Dermis microvascular lymphatic vessel endothelial cell (primary cell): ENCODE measurements at places on chromosomes 5 and 9.

DNA sequence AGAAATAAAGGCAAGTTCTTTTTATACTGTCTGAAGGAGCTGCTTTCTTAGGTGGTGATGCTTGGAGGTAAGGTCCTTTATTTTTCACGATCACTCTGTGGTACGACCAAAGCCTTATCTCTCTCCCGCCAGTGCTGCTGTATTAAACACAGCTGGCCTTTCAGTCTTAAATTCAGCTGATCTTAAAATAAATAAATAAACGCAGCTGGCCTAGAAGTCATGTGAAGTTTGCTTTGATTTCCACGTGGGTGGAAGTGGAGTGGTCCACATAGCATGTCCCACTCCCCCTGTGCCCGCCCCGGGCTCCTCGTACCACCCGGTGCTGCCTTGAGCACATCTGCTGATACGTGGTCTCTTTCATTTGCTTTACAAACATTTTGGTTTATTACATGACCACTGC, 260.4 kb downstream of the FANCC start:
- no peak for DNase-seq

- DNase-seq, result peak; percentile 45
Observed at GRCh38 chr9:125262294-125262991, 817 bp downstream of the GAPVD1 start.

- no peak for DNase-seq
Observed at GRCh38 chr9:95773053-95773418, 102.5 kb upstream of the ERCC6L2 start.

DNA sequence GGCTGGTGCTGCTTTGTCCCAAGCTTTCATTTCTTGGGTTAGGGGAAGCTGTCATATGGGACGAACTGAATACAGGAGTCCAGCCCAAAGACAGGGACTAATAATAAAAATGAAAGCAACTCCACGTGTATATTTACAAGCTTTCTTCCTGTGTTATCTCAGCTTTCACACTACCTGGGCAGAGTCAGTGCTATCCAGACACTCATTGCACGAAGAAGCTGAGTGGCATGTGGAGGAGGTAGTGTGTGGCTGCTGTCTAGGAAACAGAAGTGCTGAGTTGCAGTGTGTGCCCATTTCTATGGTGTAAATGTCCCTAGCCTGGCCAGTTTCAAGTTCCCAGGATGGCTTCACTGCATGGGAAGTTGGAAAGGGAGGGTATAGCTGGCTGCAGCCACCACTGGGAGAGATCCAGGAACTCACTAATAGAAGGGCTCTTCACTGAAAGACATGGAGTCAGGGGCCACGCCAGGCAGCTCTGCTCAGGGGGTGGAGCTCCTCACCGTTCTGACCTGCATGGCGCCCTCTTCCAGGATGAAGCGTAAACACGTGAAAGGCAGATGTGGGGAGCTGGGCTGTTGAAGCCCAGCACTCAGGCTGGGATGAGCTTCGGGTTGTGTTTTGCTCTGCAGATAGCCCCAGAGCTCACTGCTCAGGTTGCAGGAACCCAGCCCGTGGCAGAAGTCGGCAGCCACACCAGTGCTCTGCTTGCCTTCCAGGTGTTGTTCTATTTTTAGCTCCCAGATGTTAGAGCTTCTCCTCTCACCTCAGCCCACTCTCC, 116.9 kb downstream of the IRX2 start:
- no peak for DNase-seq

- DNase-seq, result no peak
Observed at GRCh38 chr5:132621699-132622098, 36.3 kb upstream of the IL13 start.

DNA sequence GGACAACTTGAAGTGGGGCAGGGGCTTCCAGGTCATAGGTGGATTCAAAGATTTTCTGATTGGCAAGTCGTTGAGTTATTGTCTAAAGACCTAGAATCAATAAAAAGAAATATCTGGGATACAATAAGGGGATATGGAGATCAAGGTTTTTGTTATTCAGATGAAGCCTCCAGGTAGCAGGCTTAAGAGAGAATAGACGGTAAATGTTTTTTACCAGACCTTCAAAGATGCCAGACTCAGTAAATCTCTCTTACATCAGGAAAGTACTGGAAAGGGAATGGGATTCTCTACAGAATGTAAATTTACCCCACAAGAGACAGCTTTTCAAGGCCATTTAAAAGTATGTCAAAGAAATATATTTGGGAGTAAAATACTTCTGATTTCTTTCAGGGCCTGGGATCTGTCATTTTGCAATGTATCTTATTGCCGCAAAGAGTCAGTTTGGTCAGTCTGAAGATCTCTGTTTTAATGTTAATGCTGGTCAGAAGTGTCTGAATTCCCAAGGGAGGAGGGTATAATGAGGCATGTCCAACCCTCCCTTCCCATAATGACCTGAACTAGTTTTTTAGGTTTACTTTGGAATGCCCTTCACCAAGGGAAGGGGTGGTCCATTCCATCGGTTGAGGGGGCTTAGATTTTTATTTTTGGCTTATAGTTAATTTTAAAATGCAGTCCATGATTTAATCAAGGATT, 13.6 kb upstream of the LYSMD3 start:
- no peak for DNase-seq

GRCh38 chr9:123835821-123836220, 94.1 kb downstream of the DENND1A start:
- no peak for DNase-seq

- no peak for DNase-seq
Observed at GRCh38 chr5:175795959-175796358, 75.4 kb upstream of the CPLX2 start.

DNA sequence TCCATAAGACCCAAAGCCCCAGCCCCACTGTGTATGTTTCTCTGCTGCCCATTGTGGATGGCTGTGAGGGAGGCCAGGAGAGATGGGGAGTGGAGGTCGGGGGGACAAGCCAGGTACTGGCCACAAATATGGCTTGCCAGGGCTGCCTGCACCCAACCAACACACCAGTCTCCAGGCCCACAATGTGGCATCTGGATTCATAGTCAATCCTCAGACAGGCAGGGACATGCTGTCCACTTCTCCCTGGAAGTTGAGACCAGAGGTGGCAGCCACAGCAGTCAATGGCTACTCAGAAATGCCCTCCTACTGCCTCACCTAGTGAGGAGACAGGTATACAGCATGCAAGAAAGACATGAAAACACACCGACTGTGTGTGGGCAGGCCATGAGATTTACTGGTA, 61.2 kb upstream of the SLC25A51 start:
- no peak for DNase-seq

GRCh38 chr5:128225245-128226030, 141.9 kb downstream of the SLC12A2 start:
- DNase-seq, result no peak

- no peak for DNase-seq
Observed at GRCh38 chr5:157290156-157290980, 24.4 kb downstream of the CYFIP2 start.

- no peak for DNase-seq
Observed at GRCh38 chr9:2489838-2490314, 131.7 kb upstream of the VLDLR start.

- peak; percentile 99 for DNase-seq
Observed at GRCh38 chr5:34586117-34586885, 69.8 kb upstream of the RAI14 start.

DNA sequence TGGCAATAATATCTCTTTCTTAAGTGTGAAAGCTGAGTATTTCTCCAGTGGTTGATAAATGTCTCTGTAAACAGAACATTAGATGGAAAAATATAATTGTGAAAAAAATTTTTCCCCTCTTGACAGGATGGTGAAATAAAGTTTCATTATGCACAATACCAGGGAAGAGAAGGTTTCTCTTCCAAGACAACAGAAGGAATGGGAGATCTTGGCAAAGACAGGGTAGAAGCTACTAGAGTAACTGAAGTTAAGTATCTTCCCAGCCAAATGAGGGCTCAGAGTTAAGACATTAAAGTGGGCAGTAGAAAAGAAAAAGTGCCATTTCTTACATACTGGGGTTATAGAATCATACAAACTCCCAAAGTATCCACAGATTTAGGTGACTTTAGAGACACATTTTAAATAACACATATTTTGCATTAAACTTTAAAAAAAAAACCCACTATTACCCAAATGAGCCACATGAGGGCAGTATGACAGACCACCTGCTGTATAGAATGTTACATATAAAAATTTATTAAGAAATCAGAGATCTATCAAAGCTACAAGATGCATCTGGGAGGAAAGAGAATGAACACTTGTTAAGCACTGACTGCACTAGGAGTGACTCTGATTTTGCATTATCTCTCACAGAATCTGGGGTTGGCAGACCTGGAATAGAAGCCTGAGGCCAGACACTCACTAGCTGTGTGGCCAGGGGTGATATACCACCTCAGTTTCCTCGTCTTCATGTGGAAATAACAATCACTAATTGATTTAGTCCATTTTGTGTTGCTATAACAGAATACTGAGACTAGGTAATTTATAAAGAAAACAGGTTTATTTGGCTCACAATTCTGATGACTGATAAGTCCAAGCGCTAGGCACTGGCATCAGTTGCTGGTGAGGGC, 98.5 kb downstream of the ARSB start:
- DNase-seq, result no peak
